Type B pancreatic cell (in vitro differentiated cells): ENCODE measurements at places on chromosomes 2 and 18.

DNA sequence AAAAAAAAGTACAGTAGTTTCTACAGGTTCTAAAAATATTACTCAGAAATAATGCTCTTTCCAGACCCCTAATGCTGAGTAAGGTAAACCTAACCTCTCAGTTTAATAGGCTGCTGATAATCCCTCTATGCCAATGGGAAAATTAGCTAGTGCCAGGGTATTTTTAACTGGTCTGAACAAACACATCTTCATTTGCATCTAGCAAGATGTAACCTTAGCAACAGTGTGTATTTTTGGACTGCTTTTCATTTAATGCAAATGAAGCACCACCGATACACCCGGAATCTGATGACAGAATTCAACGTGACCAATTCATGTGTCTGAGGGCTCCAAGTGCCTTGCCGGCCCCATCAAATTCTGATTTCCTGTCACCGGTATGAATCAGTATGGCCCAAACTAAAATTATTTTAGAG, 47.4 kb upstream of the CYRIA start:
- H3K27me3 ChIP-seq = peaks cover 7% of the 10 kb centered on the region
- no peak overlapping the region for H3K4me3 ChIP-seq
- no peak overlapping the region for H3K27ac ChIP-seq

DNA sequence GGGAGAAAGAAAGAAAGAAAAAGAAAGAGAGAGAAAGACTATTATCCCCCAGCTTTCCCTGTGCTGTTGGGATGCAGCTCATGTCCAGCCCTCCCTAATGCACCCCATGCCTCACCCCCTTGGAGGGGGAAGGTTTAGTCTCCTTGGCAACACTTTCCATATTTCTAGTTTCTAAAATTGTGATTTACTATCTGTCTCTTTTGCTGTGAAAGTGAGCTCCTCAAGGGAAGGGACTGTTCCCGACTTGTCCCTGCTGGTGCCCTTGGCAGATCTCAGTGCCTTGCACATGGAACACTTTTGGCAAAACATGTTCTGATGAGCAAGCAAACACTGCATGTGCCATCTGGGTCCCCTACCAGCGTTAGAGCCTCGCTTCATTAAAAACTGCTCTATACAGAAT, 11.7 kb upstream of the NAPG start:
- no peak for DNase-seq
- no peaks in the 10 kb centered on the region for H3K36me3 ChIP-seq
- H3K27ac ChIP-seq = no peak overlapping the region
- H3K27me3 ChIP-seq = no peaks in the 10 kb centered on the region

DNA sequence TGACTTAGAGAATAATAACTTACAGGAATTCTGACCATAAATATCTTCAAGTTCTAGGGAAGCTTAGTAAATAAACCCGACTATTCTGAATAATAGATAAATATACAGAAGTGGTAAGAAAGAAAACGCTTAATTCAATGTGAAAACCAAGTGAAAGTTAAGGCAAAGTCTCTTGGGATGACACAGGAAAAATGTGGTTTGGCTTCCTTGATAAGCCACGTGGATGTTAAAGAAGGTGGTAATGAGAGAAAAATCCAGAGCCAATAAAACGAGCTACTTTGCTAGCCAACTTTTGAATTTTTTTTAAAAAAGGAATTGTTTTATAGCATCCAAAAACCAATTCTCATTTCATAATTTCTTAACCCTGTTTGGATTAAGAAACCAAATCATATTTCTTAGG, 166.2 kb upstream of the VRK2 start:
- no peaks in the 10 kb centered on the region for H3K27me3 ChIP-seq
- no peaks in the 10 kb centered on the region for H3K4me1 ChIP-seq
- no peak overlapping the region for H3K27ac ChIP-seq
- no peak for DNase-seq

DNA sequence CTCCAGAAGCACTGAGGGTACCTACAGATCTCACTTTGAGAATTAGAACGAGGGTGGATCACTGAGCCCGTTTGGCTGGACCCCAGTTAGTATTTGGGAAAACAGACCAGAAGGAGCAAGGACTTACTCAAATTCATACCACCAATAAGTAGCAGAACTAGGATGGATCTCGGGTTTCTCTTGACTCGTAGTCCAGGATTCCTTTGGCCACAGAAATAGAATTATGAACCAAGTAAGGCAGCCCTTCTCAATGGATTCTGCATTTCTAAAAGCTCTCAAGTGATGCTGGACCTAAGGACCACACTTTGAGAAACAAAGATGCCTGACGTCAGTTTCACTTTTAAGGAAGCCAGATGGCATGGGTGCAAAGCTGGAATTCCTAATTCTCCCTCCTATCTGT, 153.0 kb downstream of the KLHL29 start:
- no peak overlapping the region for H3K27ac ChIP-seq
- H3K27me3 ChIP-seq = no peaks in the 10 kb centered on the region
- no peak for DNase-seq
- no peak overlapping the region for H3K4me3 ChIP-seq
- H3K36me3 ChIP-seq = no peaks in the 10 kb centered on the region
- peaks cover 46% of the 10 kb centered on the region for H3K4me1 ChIP-seq

DNA sequence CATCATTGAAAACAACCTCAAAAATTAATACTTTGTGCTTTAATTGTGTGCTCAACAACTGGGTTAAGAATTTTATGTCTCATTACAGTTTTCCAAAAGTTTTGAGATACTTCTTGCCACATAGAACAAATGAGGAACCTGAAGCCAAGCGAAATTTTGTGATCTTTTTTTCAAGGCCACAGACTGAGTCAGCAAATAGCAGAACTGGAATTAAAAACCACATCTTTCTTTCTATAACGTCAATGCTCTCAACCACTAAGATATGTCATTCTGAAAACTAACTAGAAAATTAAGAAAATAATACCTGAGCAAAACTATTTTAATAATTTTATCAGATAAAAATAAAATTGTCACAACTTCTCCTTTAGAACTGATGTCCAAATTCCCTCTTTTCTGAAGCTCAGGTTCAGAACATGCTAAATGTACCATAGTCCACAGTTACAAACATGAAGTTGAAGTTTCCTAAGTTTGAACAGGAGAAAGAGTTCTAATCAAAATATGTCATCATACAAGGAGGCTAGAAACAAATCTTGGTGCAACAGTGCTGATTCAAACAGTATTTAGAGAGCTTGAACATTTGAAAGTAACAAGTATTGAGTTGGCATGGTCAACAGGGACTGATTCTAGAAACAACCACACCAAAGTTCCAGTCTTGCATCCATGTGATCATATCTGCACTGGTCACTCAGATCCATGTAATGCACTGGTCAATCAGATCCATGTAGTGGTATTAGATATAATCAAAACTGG, 27.6 kb upstream of the CALCRL start:
- H3K27ac ChIP-seq = no peak overlapping the region
- no peaks in the 10 kb centered on the region for H3K36me3 ChIP-seq
- no peaks in the 10 kb centered on the region for H3K4me1 ChIP-seq

GRCh38 chr18:25335062-25335461, 16.9 kb downstream of the ZNF521 start:
- H3K27me3 ChIP-seq = no peaks in the 10 kb centered on the region
- no peak overlapping the region for H3K4me3 ChIP-seq
- no peak for DNase-seq
- peaks cover 13% of the 10 kb centered on the region for H3K4me1 ChIP-seq
- peaks cover 4% of the 10 kb centered on the region for H3K36me3 ChIP-seq

- no peaks in the 10 kb centered on the region for H3K36me3 ChIP-seq
- no peaks in the 10 kb centered on the region for H3K27me3 ChIP-seq
- no peak for DNase-seq
- H3K27ac ChIP-seq = no peak overlapping the region
- no peak overlapping the region for H3K4me3 ChIP-seq
- peaks cover 8% of the 10 kb centered on the region for H3K4me1 ChIP-seq
Observed at GRCh38 chr2:127032621-127033020, 74.3 kb downstream of the BIN1 start.

GRCh38 chr2:129174143-129174542, 805.3 kb upstream of the RAB6C start:
- no peaks in the 10 kb centered on the region for H3K4me1 ChIP-seq
- DNase-seq = no peak
- H3K27me3 ChIP-seq = peaks cover 4% of the 10 kb centered on the region
- no peak overlapping the region for H3K4me3 ChIP-seq

GRCh38 chr2:118232391-118232790, 144.1 kb downstream of the INSIG2 start:
- no peak overlapping the region for H3K4me3 ChIP-seq
- peaks cover 52% of the 10 kb centered on the region for H3K27me3 ChIP-seq
- no peak overlapping the region for H3K27ac ChIP-seq

- no peak overlapping the region for H3K27ac ChIP-seq
- no peak overlapping the region for H3K4me3 ChIP-seq
- peaks cover 40% of the 10 kb centered on the region for H3K27me3 ChIP-seq
- H3K36me3 ChIP-seq = peaks cover 3% of the 10 kb centered on the region
- H3K4me1 ChIP-seq = no peaks in the 10 kb centered on the region
Observed at GRCh38 chr2:56192664-56193305, 9.0 kb downstream of the CCDC85A start.
